Anterior cingulate cortex (tissue), 58 donors: ENCODE measurements at places on chromosomes 3 and 15.
A peak's percentile ranks its signal among the peaks of the same experiment; 100 is the strongest.

GRCh38 chr15:69482686-69483256, 30.2 kb downstream of the RPLP1 start:
- DNase-seq, result no peak

DNA sequence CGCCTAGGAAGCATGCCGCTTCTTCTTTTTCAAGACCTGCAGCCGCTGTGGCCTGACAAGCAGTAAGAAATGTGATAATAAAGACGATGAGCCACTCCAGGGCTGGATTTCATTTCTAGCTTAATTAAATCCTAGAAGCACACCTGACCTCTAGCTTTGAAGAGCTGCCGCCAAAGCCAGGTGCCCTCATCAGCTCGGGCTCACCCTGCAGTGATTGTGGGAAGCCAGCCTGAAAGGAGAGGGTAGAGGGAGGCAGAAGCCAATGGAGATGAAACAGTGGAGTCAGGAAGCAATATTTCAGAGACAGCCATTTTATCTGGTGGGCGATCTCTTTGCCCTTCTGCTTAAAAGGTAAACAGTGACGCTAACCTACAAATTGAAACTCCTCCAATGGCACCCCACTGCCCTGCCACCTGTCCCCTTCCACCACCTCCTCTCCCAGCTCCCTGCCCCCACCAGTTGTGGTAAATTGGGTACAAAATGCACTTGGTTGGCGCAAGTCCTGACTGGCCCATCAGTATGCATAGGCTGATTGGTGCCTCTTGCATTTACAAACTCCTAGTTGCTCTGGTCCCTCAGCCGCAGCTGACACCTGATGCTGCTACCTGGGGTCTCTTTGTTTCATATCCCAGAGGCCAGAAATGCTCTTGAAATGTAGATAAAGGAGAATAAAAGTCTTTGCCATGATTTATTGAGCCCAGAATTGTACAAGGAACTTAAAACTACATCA, 385.3 kb downstream of the PDCD6IP start:
- no peak for DNase-seq

- DNase-seq, result peak; percentile 24
Measured at GRCh38 chr3:10950476-10951294, 41.9 kb upstream of the SLC6A1 start.

DNA sequence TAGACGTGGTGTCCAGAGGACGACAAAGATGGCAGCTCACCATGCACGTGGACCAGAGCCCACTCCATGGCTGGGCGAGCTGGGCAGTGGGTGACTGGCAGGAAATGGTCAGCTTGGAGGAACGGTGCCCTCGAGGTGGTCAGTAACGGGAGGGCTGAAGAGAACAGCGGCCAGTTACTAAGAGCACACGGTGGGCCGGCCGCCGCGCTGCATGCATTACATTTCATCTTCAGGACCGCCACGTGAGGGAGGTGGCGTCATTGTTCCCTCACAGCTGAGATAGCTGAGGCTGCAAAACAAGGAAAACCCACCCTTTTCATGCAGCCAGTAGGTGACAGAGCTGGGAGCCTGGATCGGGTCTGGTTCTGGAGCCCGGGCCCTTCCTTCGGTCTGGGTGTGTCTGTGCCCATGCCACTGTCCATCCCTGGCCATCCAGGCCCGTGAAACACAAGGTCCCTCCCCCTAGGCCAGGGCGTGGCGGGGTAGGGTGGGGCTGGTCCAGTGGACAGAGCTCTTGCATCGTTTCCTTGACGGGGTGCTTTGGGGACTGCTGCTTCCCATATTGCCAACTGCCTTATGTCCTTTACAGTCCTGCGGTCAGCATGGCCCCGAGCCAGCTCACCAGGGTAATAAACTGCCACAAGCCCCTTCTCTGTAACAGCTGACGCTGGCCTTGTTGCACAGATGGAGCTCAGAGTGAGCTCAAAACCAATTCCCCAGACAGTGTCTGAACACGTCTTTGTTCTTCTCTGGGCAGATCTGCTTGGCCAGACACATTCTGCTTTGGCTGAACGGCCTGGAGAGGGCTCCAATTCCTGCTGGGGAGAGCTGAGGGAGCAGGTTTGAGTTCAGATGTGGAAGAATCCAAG, 51.8 kb downstream of the RGMA start:
- peak; percentile 44 for DNase-seq

DNA sequence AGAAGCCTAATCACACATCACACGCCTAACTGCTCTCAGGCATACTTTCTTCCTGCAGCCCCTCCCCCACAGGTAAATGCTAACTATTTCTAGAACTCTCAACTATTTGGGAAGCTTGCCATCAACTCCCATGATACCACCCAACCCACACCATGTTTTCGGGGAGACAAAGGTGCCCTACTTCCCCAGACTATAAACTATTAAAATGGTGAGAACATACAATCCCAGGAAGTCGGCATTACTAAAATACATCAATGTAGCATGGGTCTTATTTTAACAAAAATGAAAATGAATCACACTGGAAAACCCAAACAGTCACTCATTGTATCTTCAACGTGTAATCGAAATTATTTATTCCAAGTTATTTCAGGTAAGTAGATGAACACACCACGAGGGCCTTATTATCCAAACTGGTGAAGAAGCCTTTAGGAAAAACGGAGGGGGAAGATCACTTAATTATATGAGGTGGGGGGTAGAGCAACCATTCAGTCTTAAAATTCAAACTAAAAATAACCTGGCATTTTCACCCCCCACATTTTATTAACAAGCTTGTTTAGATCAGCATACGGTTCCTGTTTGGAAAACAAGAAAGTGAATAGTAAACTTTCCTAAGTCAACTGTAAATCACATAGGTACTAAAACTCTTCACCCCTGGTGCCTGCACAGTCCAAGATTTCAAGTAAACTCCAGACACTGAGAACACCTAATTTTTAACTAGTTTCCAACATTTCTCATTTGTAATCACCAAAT, 1.9 kb downstream of the TBL1XR1 start:
- no peak for DNase-seq

- no peak for DNase-seq
Measured at GRCh38 chr3:101898752-101899169, 49.4 kb downstream of the NFKBIZ start.

- peak; percentile 6 for DNase-seq
Measured at GRCh38 chr3:192408007-192408646, 319.2 kb downstream of the FGF12 start.

- no peak for DNase-seq
Measured at GRCh38 chr3:111965484-111965883, 13.3 kb upstream of the ABHD10 start.

DNA sequence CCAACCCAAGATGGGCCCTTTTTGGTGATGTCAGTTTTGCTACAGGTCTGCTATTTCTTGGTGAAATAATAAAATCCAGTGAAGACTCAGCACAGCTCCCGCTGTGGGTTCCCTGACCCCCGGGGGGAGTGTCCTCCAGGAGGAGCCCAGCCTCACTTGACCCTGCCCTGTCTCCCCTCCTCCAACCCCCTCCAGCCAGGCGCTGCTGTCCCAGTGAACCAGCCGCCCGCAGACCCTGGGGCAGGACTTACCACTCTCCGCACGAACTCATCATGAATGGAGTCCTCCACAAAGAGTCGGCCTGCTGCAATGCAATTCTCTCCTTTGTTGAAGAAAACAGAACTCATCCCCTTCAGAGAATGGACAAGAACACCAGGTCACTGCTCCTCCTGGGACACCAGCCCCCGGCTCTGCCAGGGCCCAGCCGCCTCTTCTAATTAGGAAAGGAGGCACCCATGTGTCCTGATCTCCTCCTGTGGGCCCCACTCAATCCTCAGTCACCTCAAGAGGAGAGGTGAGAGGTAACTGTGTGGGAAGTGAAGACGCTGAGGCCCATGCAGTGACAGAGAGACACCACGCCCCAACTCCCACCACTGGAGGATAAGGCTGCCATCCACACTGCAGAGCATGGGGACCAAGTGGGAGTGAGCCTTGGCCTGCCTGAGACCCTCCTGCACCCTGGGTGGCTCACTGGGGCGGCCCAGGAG, 28.8 kb upstream of the SLC41A3 start:
- DNase-seq, result no peak

DNA sequence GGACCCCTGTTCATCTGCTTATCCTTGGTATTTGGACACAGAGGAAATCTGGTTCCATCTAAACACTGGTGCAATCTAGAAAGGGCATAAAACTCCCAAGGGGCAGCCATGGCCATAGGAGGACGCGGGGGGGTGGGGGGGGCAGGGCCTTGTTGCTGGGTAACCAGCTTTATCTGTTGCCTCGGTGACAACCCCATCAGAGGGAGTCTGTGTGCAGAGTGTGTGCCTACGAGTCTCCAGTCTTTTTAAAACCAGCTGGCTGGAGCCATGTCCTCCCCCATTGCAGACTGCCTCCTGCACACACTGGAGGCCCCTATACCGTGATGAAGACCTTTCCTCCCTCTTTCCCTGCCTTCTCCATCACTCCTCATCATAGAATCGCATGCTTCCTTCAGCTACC, 26.4 kb upstream of the CORO2B start:
- DNase-seq, result no peak

GRCh38 chr15:85133709-85134108, 152.1 kb downstream of the PDE8A start:
- no peak for DNase-seq

GRCh38 chr3:186181901-186182300, 73.0 kb upstream of the ETV5 start:
- DNase-seq, result no peak

DNA sequence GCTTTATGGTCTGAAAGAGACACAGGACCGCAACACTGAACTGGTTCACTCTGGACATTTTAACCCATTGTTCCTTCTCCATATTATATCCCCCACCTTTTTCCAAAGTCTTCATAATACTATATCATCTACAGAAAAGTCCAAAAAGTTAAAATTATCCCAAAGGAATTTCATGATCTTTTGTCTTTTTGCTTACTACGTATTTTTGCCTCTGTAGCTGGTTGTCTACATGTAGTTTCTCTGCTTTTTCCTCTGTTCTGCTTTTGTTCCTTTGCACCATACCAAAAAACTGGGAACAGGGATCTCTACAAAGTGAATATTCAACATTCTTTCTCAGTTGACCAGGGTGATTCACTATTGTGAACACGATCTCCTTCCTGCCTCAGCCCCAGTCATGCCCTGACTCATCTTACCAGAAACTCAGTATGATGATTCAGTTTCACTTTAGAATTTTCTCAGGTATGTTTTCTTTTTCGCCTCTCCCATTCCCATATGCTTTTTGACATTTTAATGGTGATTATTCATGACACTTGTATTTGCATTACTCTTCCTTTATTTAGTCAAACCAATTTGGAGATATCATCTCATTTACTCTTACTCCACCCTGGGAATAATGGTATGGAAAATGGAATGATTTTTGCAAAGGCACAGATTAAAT, 14.5 kb downstream of the EMC4 start:
- no peak for DNase-seq

- DNase-seq, result no peak
Measured at GRCh38 chr3:187802928-187803259, 57.6 kb upstream of the BCL6 start.

DNA sequence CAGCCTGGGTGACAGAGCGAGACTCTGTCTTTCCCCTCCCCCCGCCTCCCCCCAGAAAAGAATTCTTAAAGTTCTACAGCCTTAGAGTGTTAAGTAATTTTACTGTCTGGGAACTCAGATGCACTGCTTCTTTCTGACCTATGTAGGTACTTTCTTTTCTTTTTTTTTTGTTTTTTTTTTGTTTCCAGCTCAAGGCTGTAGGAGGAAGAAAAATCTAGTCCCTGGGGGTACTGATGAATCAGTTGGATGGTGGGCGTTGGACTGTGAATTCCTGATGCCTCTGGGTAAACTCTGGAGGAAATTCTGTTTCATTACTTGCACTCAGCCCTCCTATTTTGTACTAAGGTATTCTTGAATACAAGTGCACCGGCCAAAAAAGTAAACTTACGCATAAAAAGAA, 10.8 kb downstream of the GHRL start:
- DNase-seq, result no peak

GRCh38 chr3:99128235-99128634, 226.7 kb upstream of the DCBLD2 start:
- no peak for DNase-seq

DNA sequence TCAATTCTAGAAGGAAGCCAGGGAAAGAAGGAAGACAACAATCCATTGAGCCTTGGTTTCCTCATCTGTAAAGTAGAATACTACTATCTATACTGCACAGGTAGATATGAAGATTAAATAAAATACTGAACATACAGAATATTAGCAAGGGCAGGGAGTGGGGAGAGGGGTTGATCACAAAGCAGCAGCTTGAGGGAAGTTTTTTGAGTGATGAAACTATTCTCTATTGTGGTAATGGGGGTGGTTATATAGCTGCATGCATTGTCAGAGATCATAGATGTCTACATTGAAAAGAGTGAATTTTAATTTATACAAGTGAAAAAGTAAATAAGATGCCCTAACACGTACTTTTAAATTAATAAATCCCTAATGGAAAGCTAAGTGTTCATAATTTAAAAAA, 242.6 kb upstream of the LRTM1 start:
- DNase-seq, result no peak

DNA sequence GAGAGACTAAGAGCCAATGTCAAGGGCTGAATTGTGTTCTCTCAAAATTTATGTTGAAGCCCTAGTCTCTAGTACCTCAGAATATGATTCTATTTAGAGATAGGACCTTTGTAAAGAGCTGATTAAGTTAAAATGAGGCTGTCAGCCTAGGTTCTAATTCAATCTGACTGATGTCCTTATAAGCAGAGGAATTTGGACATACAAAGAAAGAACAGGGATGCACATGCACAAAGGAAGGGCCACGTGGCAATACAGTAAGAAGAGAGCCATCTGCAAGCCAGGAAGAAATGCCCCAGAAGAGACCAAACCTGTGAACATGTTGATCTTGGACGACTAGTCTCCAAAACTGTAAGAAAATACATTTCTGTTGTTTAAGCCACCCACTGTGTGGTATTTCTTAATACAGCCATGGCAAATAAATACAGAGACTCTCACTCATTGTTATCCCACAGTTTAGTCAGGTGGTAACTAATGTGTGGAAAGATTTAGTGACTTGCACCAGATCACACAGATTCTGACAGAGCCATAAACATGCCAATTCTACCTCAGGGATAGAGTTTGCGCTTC, 652.2 kb downstream of the NAALADL2 start:
- no peak for DNase-seq

DNA sequence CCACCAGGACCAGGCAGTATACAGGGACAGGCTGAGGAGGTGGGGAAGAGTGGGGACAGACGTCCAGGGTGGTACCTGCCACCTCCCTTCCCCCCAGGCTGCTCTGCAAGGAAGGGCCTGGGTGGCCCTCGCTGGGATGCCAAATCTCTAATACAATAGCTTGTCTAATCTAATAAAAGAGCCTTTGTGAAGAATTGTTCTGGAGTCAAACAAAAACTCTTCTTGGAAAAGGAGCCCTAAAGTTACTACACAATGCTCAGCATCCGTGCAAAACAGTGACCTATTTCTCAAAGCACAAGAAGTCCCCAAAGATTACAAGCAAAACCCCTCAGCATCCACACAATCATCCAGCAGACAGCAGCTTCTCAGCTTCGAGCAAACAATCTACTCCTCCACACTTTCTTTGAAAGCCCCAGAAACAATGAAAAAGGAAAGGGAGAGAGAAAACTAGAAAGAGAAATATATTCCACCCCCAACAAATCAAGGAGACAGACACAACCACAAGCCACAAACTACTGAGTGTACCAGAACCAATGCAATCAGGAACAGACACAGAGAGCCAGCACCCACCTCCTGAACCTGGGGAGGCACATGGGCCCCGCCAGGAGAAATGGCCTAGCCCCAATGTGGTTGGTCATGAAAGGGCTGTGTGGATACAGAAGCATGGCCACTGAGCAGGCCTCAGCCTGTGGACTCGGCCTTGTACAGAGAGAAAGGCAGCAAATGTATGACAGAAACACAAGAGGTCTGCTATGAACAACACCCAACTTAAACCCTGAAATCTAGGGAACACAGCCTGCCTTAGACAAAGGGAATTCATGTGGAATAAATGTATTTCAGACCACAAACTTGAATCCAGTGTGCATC, 177.1 kb upstream of the CHRNA7 start:
- no peak for DNase-seq
